Fibroblast of skin of right quadriceps (primary cell): ENCODE measurements at places on chromosomes 5 and 9.

GRCh38 chr9:81116340-81117137 lies 572.8 kb downstream of the TLE1 start:
- DNase-seq = no peak

GRCh38 chr5:50547303-50547702 lies 106.2 kb upstream of the EMB start:
- no peak for DNase-seq

DNA sequence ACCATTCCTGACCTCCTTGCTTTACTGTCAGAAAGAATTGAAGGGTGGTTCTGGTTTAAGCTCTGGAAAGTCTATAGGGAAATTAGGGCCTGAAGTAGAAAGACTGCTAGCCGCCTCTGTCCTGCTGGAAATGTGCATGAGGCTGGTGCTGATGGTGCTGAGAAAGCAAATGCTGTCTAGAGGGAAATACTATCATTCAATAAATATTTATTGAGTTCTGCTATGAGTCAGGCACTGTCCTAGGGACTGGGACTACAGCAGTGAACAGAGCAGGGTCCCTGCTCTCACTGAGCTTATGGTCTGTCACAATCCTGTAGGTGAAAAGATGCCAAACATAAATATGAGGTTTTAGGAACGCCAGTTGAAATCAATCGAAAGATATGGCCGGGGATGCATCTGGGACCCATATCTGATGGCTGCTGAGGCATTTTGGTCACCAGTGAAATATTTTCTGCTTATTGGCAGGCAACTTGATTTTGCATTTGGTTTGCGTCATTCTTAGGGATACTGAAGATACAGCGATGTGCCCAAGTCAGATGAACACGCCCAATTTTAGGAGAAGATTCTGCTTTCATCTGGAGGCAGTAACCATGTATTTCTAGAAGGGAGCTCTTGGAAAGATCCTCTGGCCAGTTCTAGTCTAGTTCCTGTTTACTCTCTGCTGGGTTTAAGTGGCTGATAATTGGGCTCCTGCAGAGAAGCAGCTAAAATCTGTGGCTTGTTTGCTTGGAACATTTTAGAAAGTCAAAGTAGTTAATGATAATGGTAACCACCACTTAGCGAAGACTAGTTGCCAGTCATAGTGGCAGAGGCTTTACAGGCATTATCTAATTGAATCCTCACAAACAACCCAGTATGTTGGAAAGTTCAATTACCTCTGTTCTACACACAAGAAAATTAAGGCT lies 73.3 kb downstream of the INSYN2B start:
- peak; percentile 21 for DNase-seq

DNA sequence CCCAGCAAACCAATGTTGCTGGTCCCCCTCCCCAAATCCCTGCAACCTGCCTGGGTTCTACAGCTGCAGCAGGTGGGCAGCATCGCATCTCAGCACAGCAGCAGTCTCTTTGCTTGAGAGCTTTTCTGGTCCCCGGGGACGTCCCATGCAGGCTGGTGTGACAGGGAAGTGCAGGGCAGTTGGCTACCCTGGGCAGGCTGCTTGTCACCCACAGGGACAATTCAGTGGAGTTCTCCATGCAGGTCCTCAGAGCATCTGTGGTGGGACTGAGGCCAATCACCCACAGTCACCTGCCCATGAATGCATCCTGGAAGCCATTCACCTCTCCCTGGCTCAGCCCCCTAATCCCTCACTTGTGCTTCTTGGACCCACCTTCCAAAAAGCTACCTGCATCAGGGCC lies 43.9 kb upstream of the SEMA4D start:
- no peak for DNase-seq

- DNase-seq = no peak
Measured at GRCh38 chr5:87007737-87008136, 259.9 kb upstream of the RASA1 start.

GRCh38 chr5:96149021-96149420 lies 187.4 kb upstream of the ELL2 start:
- no peak for DNase-seq

DNA sequence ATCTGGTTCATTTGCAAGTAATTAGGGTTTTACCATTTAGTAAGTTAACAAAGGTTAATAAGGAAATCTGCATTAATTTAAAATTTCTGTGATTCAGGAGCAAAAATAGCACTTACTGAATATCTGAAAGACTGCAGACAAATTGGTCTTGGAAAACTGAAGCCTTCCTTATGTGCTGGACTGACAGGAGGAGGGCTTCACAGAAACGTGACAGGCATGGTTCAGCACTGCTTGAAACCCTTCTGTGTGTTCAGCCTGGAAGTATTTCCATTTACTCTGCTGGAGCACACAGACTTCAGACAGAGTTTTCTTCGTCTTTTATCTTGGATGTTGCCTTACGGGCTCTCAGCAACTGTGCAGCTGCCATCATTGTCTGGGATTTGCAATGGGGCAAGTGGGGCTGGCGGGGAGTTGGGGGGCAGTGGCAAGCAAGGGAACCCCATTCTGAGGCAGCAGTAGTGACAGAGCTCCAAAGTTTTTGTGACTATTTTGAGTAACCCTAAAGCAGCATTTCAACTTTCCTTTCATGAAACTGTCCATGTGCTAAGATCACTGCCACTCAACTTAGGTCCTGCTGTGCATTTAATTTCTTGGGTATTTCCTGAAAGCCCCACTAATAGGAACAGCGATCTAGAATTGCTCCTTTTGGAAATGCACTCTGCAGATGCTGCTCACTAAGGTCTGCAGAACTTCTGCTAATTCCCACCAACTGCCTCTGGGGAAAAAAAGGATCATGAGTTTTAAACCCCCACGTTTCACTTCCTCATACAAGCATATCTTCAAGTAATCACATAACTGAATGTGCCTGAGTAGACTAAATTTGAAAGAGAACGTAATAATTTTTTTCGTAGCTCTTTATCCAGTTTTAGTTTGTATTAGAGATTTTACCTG lies 56.6 kb downstream of the KCNN2 start:
- DNase-seq = no peak

- peak; percentile 87 for DNase-seq
Measured at GRCh38 chr5:81626524-81626923, 124.4 kb downstream of the SSBP2 start.

DNA sequence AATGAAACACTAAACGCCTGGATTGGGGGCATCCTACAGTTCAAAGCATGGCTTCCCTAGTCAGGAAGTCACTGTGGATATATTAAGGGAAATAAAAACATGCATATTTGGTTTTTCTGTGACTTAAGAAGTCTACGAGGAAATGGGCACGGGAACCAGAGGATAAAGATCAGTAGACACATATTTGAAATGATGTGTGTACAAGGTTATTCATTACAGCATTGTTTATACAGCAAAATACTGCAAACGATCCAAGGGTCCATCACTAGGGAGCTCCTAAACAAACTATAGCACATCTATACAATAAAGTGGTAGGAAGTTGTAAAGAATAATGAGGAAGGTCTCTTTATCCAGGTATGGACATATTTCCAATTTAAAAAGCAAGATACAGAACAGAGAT lies 71.8 kb downstream of the EFNA5 start:
- DNase-seq = no peak

DNA sequence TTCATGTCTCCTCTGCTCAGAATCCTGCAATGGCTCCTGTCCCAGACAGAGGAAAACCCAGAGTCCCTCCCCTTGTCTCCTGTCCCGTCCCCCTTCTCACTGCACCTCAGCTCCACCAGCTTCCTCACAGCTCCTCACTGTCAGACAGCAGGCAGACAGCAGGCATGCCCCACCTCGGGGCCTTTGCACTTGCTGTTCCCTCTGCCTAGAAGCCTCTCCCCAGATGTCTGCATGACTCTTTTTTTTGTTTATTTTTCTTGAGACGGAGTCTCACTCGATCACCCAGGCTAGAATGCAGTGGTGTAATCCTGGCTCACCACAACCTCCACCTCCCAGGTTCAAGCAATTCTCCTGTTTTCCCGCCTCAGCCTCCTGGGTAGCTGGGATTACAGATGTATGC lies 8.8 kb upstream of the SLC6A7 start:
- DNase-seq = peak; percentile 45

DNA sequence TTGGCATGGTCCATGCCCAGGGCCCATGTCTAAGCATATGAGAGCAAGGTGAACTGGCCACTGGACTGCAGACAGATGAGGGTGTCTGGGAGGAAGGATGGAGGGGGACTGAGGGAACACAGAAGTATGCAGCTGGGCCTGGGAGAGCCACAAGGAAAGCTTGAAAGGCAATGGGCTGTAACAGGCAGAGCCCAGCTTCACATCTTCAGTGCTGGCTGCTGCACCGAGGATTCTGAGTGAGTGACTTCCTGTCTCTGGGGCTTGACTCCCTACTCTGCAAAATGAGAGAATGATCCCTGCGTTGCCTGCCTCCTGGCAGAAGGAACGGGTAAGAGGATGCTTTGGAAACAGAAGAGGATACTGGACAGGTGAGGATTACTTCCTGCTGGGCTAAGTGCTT lies 29.0 kb downstream of the COL15A1 start:
- no peak for DNase-seq

GRCh38 chr9:130023994-130024596 lies 18.9 kb downstream of the FNBP1 start:
- no peak for DNase-seq

GRCh38 chr5:112995764-112996618 lies 19.4 kb downstream of the DCP2 start:
- peak; percentile 61 for DNase-seq

DNA sequence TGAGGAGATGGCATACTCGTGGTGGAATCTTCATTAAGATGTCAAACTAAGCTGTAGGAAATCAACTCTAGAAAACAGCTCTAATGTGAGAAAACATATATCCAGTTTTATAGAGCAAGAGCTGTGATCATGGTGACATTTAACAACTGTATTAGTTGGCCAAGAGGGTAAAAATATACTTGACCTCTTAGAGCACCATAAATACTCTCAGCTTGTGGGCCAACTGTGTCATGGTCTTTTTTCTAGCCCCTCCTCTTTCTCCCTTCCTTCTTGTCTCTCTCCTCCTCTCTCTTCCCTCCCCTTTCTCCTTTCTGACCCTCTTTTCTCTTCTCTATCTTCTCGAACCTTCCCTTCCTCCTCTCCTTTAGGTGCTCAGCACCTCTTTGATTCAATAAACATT lies 54.7 kb downstream of the TMC1 start:
- DNase-seq = no peak
